ENCODE measurements at places on chromosomes 16 and 17. TPM values are rescaled to one million over a fixed set of nuclear protein-coding genes. Genes with fewer than 3 reads are reported as not detected.
A peak's percentile ranks its signal among the peaks of the same experiment; 100 is the strongest.

Gene CD79B
- 11.6 TPM for polyA plus RNA-seq

GRCh38 chr16:89190150-89190958 lies 10.0 kb downstream of the SLC22A31 start:
- H3K27me3 ChIP-seq: peaks cover 24% of the 10 kb centered on the region
- no peak overlapping the region for H3K27ac ChIP-seq
- H3K36me3 ChIP-seq: no peaks in the 10 kb centered on the region
- H3K4me1 ChIP-seq: peaks cover 9% of the 10 kb centered on the region
- DNase-seq: peak; percentile 12

GRCh38 chr17:15944759-15945526 lies at the start of gene ADORA2B:
ADORA2B (plus strand) TSS chr17:15945130; CDS start chr17:15945249, 119 bp downstream.
- H3K27ac ChIP-seq: peak within 1 kb of the TSS; percentile 52
- peak within 1 kb of the TSS; percentile 71 for H3K4me3 ChIP-seq
- no peaks in the 10 kb centered on the region for H3K27me3 ChIP-seq
- no peaks in the 10 kb centered on the region for H3K36me3 ChIP-seq

DNA sequence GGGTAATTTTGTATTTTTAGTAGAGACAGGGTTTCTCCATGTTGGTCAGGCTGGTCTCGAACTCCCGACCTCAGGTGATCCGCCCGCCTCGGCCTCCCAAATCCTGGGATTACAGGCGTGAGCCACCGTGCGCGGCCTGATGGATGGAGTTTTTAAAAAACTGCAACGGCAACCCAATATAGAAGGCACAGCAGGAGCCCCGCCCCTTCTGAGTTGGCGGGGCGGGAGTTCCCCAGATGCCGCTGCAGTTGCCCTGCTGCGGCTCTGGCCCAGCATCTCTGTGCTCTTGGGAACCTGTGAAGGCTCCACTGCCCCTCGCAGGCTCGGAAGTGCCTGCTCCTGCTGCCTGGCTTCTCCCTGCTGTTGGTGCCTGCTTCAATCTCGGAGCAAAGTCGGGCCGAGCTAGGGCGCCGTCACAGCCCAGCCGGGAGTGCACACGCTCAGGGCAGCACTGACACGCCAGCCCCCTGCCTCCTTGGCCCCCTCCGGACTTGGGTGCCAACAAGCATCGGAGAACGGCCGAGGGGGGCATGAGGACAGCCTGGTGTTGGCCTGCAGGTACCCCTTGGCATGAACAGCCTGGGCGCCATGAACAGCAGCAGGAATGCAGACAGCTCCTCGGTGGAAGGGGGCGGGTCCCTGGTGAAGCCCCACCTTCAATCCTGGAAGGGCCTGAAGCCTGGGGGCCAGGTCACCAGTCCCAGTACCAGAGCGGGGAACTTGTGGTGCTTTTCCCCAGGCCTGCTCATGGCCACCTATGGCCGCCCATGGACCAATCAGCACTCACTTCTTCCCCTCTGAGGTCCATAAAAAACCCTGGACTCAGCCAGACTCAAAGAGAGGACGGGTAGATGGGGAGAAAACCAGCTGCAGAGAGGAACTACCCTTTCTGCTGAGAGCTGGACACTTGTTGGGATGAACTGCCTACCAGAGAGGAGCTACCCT lies 2.3 kb upstream of the NT5M start:
- no peaks in the 10 kb centered on the region for H3K36me3 ChIP-seq
- H3K4me3 ChIP-seq: peak overlapping the region; percentile 54
- DNase-seq: peak; percentile 44
- no peak overlapping the region for H3K27ac ChIP-seq
- H3K27me3 ChIP-seq: no peaks in the 10 kb centered on the region

- peak; percentile 22 for DNase-seq
- peaks cover 71% of the 10 kb centered on the region for H3K27me3 ChIP-seq
- no peak overlapping the region for H3K27ac ChIP-seq
- no peaks in the 10 kb centered on the region for H3K36me3 ChIP-seq
- peaks cover 20% of the 10 kb centered on the region for H3K4me1 ChIP-seq
Observed at GRCh38 chr17:38560503-38561318, 45.0 kb downstream of the SRCIN1 start.

DNA sequence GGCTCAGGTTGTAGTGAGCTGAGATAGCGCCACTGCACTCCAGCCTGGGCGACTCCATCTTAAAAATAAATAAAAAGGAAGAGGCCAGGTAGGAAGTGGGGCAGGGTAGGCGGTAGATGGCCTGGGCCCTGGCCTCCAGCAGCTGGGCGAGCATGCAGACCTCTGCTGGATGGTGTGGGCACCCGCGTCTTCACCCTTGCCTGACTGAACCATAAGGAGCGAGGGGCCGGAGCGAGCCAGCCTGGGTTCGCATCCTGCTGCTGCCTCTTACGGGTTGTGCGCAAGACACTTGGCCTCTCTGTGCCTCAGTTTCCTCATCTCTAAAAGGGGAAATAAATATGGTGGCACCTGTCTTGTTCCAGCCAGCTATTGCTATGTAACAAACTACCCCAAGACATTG lies 146.1 kb upstream of the GSE1 start:
- no peaks in the 10 kb centered on the region for H3K36me3 ChIP-seq
- H3K4me3 ChIP-seq: no peak overlapping the region
- H3K27me3 ChIP-seq: peaks cover 8% of the 10 kb centered on the region
- no peak overlapping the region for H3K27ac ChIP-seq
- peaks cover 28% of the 10 kb centered on the region for H3K4me1 ChIP-seq

Gene HOXB13
- polyA plus RNA-seq: not detected

DNA sequence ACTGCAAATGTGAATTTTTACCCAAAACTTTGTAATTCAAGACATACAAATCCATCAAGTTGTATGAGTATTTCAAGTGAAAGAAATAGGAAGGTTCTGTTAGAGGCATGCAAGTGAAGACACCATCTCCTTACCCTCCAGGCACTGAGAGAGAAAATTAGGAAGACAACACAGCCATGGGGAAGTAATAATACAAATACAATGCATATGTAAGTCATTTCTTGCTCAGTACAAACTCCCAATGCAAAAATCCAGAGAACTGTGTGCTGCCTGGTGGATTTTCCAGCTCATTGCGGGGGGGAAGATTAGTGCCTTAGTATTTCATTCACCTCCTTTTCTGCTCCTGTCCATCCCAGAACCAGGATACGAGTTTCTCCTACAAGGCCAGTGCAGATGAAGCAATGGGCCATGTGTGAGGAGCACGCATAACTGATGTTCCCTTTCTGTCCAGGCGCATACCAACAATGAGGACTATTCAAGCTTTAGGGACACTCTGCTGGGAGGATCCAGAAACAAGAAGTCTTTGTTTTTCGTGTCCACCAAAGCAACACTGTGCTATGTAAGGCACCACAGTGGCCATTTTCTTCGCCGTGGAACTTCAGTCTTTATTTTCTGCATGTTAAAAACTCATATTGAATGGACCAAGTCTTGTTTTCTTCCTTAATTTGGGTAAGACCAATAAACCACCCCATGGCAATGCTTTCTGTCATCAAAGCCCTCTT lies 143.7 kb upstream of the RCVRN start:
- peak overlapping the region; percentile 36 for H3K27ac ChIP-seq
- no peaks in the 10 kb centered on the region for H3K36me3 ChIP-seq
- peaks cover 4% of the 10 kb centered on the region for H3K4me1 ChIP-seq
- no peaks in the 10 kb centered on the region for H3K27me3 ChIP-seq

Gene ABCC6
- 0.17 TPM for polyA plus RNA-seq

- H3K4me1 ChIP-seq: peaks cover 20% of the 10 kb centered on the region
- H3K36me3 ChIP-seq: no peaks in the 10 kb centered on the region
- no peak overlapping the region for H3K4me3 ChIP-seq
Observed at GRCh38 chr17:73156166-73156840, 8.5 kb upstream of the SSTR2 start.

Gene ERI2
- polyA plus RNA-seq: 3.2 TPM

- no peak for DNase-seq
- H3K4me3 ChIP-seq: no peak overlapping the region
- peak overlapping the region; percentile 65 for H3K27ac ChIP-seq
- H3K4me1 ChIP-seq: peaks cover 69% of the 10 kb centered on the region
- H3K36me3 ChIP-seq: peaks cover 47% of the 10 kb centered on the region
Observed at GRCh38 chr17:1505586-1505985, 10.8 kb downstream of the INPP5K start.

GRCh38 chr17:6862825-6863224 lies 31.3 kb upstream of the TEKT1 start:
- no peak overlapping the region for H3K4me3 ChIP-seq
- H3K4me1 ChIP-seq: no peaks in the 10 kb centered on the region

Gene PDPR
- polyA plus RNA-seq: 10.2 TPM

GRCh38 chr16:81181013-81181720 lies 57.3 kb upstream of the BCO1 start:
- no peaks in the 10 kb centered on the region for H3K27me3 ChIP-seq
- DNase-seq: peak; percentile 86
- no peaks in the 10 kb centered on the region for H3K4me1 ChIP-seq

Gene ARHGAP23
- polyA plus RNA-seq: 31.5 TPM

GRCh38 chr16:51818342-51818944 lies 667.4 kb upstream of the SALL1 start:
- H3K27me3 ChIP-seq: no peaks in the 10 kb centered on the region
- peak; percentile 7 for DNase-seq
- H3K4me3 ChIP-seq: no peak overlapping the region
- H3K27ac ChIP-seq: no peak overlapping the region
- H3K36me3 ChIP-seq: no peaks in the 10 kb centered on the region

DNA sequence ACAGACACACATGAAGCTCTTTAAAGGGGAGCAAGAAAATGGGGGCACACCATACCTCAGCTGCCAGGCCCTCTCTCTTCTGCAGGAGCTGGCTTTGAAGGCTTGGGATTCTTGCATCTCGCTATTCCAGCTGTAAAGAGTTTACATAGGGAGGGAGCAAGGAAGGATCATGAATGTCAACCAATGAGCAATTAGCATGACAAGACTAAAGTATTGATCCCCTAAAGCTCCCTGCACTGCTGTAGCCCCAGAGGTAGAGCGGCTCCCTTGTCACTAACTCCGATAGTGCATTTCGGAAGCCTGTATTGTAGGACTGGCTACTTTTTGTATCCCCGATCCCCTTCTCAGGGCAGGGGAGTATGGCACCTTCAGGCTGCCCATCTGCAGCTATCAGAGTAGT lies 113.4 kb upstream of the PMFBP1 start:
- no peaks in the 10 kb centered on the region for H3K4me1 ChIP-seq
- H3K36me3 ChIP-seq: no peaks in the 10 kb centered on the region
- no peaks in the 10 kb centered on the region for H3K27me3 ChIP-seq
- no peak for DNase-seq

DNA sequence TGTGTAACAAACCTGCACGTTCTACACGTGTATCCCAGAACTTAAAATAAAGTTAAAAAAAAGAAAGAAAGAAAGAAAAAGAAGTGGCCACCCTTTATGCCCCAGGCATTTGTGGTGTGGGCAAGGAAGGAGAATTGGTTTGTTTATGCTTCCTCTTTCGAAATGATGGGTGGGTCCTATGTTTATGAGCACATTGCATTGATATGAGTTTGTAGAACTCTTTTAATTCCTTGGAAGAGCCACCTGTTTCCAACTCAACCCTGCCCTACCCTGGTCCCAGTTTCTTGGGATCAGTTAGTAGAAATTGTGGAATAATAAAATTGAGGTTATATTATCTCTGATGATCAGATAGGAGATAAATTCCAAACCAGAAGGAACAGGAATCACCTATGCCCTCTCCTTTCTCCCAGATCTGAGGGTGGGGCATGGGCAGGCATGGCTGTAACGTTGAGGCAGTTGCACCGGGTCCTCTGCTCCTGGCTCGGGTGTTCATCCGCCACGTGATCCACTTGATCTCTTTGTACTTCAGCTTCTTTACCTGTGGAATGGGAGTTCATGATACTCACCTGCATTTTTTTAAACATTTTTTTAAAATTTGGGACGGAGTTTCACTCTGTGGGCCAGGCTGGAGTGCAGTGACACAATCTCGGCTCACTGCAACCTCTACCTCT lies 15.9 kb downstream of the CHAD start:
- no peak overlapping the region for H3K27ac ChIP-seq
- no peaks in the 10 kb centered on the region for H3K27me3 ChIP-seq

DNA sequence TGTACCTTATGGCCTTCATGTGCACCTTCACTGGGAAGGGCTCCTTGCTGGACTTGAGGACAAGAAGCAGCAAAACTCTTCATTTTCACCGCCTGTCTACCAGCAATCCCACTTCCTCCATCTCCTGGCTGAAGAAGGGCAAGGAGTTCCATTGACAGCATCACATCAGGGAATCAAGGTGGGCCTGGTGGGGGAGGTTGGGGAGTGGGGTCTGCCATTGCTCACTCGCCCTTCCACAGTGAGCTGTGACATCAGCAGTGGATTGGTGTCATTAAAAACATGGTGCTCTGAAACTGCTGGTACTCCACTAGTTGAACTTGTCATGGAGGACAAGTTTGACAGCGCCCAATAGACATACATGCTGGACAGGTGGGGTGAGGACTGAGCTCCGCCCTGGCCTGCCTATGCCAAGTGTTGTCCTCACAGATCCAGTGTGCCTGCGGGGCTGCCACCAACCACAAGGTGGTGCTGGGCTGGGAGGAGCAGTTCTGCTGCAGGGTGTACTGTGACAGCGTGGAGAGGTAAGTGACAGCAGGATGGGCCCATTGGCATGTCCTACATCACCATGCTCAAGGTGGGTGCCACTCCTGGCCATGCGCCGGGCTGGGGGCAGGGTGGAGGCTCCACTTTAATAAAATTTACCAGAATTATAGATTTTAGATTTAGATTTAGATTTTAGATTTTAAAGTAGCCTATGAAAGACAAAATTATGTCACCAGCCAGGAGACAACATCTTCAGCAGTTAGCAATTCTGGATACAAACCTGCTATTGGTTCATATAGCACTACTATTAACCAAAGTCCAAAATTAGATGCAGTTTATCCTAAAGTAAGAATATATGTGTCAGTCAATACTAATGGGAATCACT lies 1729.1 kb downstream of the TP53TG3F start:
- no peaks in the 10 kb centered on the region for H3K36me3 ChIP-seq
- no peak overlapping the region for H3K27ac ChIP-seq
- no peaks in the 10 kb centered on the region for H3K4me1 ChIP-seq

- no peaks in the 10 kb centered on the region for H3K36me3 ChIP-seq
- DNase-seq: no peak
- no peak overlapping the region for H3K4me3 ChIP-seq
Observed at GRCh38 chr16:11686713-11687380, 18.6 kb downstream of the SNN start.

Gene ACADVL
- polyA plus RNA-seq: 807 TPM

GRCh38 chr17:51391982-51392654 lies 131.8 kb downstream of the UTP18 start:
- H3K4me1 ChIP-seq: no peaks in the 10 kb centered on the region
- no peak overlapping the region for H3K4me3 ChIP-seq
- no peak overlapping the region for H3K27ac ChIP-seq
- H3K27me3 ChIP-seq: no peaks in the 10 kb centered on the region

Gene SKAP1
- not detected for polyA plus RNA-seq

GRCh38 chr17:39209317-39210092 lies 9.4 kb downstream of the RPL19 start:
- DNase-seq: peak; percentile 68
- peaks cover 12% of the 10 kb centered on the region for H3K4me1 ChIP-seq
- no peaks in the 10 kb centered on the region for H3K27me3 ChIP-seq
- H3K4me3 ChIP-seq: peak overlapping the region; percentile 14
- H3K27ac ChIP-seq: no peak overlapping the region
